ENCODE measurements at places on chromosomes 5 and 9. TPM values are rescaled to one million over a fixed set of nuclear protein-coding genes. Genes with fewer than 3 reads are reported as not detected.
A peak's percentile ranks its signal among the peaks of the same experiment; 100 is the strongest.

- H3K27ac ChIP-seq: no peak overlapping the region
- no peak overlapping the region for H3K4me3 ChIP-seq
- H3K27me3 ChIP-seq: no peaks in the 10 kb centered on the region
- no peaks in the 10 kb centered on the region for H3K36me3 ChIP-seq
- no peak for DNase-seq
- no peaks in the 10 kb centered on the region for H3K4me1 ChIP-seq
These were observed 34.3 kb upstream of the ZNF354B start for GRCh38 chr5:178825444-178825843.

DNA sequence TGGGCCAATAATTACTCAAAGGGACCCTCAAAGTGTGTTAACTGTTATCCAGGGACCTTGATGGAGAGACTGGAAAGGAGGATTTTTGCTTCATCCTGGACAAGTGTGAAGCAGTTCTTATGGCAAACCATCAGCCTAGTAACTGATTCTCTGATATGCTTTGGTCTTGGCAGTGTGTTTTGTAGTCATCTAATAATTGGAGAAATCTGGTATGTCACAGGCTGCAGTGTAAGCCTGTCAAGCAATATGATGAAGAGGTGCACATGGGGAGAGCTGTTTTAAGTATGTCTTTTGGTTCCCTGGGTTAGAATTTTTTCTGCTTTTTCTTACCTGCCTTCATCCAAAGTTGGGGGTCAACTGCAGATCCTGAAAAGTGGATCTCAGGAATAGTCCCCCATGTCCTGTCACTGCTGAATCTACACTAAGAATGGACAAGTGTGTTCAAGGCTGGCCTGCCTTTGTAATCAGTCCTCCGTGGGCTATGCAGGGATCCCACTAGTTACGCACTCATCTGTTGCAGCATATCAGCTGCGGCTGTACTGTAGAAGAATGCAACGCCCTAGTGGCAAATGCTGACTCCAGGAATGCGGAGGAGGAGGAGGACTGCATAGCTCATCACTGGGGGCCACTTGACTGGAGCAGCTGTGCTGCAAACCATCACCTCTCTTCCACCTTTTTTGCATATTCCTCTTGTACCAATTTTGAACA, 1.9 kb downstream of the SPTAN1 start:
- H3K27me3 ChIP-seq: no peaks in the 10 kb centered on the region
- H3K27ac ChIP-seq: peak overlapping the region; percentile 98
- DNase-seq: peak; percentile 62
- no peaks in the 10 kb centered on the region for H3K36me3 ChIP-seq
- H3K4me3 ChIP-seq: peak overlapping the region; percentile 82

EIF4E1B gene
- not detected for total RNA-seq

DNA sequence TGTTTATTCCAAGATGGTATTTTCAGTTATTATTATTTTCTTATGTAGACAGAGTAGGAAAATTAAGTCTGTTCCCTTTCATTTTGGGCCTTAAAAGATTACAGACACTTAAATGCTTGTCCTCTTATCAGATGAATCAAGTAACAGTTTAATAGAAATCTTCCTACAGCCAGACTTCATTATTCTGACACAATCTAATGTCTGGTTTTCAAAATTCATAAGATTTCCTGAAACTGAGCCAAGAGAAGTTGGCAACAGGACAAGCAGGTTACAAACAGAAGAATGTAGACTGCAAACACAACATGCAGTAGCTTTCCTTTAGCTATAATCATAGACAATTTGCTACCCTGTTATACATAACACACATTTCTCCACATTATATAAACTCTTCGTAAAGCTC, 130.5 kb downstream of the FBXL17 start:
- no peak overlapping the region for H3K4me3 ChIP-seq
- H3K27me3 ChIP-seq: no peaks in the 10 kb centered on the region
- H3K36me3 ChIP-seq: no peaks in the 10 kb centered on the region

GRCh38 chr5:167012123-167013034, 1279.1 kb upstream of the WWC1 start:
- no peak overlapping the region for H3K4me3 ChIP-seq
- no peak overlapping the region for H3K27ac ChIP-seq
- H3K27me3 ChIP-seq: no peaks in the 10 kb centered on the region
- H3K4me1 ChIP-seq: no peaks in the 10 kb centered on the region
- H3K36me3 ChIP-seq: no peaks in the 10 kb centered on the region

DNA sequence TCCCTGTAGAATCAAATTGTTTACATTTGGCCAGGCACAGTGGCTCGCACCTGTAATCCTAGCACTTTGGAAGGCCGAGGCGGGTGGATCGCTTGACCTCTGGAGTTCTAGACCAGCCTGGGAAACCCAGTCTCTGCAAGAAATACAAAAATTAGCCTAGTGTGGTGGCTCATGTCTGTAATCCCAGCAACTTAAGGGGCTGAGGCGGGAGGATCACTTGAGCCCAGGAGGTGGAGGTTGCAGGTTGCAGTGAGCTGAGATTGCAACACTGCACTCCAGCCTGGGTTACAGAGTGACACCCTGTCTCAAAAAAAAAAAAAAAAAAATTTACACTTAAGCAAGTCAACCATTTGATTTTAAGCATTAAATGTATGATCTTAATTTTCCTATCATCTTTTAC, 17.5 kb upstream of the IQGAP2 start:
- H3K4me1 ChIP-seq: peaks cover 3% of the 10 kb centered on the region
- no peaks in the 10 kb centered on the region for H3K36me3 ChIP-seq
- DNase-seq: no peak
- H3K4me3 ChIP-seq: no peak overlapping the region
- H3K27me3 ChIP-seq: no peaks in the 10 kb centered on the region

GRCh38 chr5:169416583-169417196, 115.8 kb upstream of the SLIT3 start:
- no peaks in the 10 kb centered on the region for H3K27me3 ChIP-seq
- DNase-seq: peak; percentile 26
- H3K4me3 ChIP-seq: no peak overlapping the region
- H3K36me3 ChIP-seq: no peaks in the 10 kb centered on the region

OTP gene
- total RNA-seq: not detected

PCDHA10 gene
- total RNA-seq: 4.4 TPM

- no peak for DNase-seq
These were observed 122.8 kb downstream of the ATPSCKMT start for GRCh38 chr5:10126900-10127299.

DNA sequence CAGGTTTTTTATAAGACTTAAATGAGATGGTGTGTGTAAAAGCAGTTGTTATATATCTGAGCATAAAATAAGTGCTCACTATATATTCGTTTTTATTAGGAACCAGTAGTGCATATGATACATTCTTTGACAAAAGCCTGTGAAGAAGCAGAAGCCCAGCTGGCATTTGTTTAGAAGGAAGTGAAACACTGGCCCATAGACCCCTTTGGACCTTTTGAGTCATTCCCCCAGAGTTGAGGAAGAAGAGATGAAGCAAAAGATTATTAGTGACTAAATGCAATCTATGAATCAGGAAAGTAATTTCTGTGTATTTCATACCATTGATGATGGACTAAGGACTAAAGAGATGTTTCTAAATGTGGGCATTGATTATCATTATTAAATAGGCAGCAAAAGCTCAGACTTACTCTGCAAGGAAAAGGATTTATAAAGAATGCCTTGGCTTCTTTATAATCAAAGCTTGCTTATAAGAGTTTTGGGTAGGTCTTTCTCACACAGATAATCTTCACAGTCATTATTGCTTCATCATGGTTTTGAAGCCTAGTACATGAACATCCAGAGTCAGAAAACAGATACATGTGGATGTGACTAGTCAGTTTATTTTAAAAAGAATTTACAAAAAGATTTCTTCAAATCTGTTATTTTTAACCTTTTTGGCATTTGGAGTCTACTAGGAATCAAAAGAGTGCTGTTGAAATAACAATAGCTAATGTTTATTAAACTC, 16.9 kb upstream of the FER start:
- no peaks in the 10 kb centered on the region for H3K27me3 ChIP-seq
- H3K4me3 ChIP-seq: no peak overlapping the region
- peak overlapping the region; percentile 28 for H3K27ac ChIP-seq
- no peaks in the 10 kb centered on the region for H3K36me3 ChIP-seq
- H3K4me1 ChIP-seq: no peaks in the 10 kb centered on the region

GRCh38 chr5:31378838-31379237, 153.1 kb downstream of the DROSHA start:
- DNase-seq: no peak
- H3K27me3 ChIP-seq: no peaks in the 10 kb centered on the region
- H3K4me1 ChIP-seq: no peaks in the 10 kb centered on the region
- H3K36me3 ChIP-seq: no peaks in the 10 kb centered on the region
- no peak overlapping the region for H3K27ac ChIP-seq
- no peak overlapping the region for H3K4me3 ChIP-seq

DNA sequence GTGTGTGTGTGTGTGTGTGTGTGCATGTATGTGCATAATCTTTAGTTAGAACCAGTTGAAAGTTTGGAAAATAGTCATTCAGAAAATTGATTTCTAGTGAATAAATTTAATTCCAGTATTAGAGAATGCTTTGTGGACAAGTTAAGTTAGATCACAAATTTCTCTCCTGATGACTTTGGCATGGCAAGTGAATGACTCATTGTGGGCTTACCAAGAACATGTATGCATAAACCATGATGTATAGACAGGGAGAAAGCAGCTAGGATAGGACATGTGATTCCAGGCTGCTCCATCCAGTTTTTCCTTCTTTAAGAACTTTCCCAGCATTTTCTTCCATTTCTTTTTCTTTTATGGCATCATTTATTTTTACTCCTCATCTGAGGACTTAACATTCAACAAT, 85.7 kb upstream of the SGCD start:
- no peaks in the 10 kb centered on the region for H3K4me1 ChIP-seq
- H3K27ac ChIP-seq: no peak overlapping the region
- H3K36me3 ChIP-seq: no peaks in the 10 kb centered on the region
- no peak overlapping the region for H3K4me3 ChIP-seq

GRCh38 chr5:131109540-131110255, 55.4 kb downstream of the HINT1 start:
- DNase-seq: no peak
- H3K27ac ChIP-seq: no peak overlapping the region
- no peaks in the 10 kb centered on the region for H3K27me3 ChIP-seq
- no peak overlapping the region for H3K4me3 ChIP-seq

DELE1 gene
- 80.4 TPM for total RNA-seq

DNA sequence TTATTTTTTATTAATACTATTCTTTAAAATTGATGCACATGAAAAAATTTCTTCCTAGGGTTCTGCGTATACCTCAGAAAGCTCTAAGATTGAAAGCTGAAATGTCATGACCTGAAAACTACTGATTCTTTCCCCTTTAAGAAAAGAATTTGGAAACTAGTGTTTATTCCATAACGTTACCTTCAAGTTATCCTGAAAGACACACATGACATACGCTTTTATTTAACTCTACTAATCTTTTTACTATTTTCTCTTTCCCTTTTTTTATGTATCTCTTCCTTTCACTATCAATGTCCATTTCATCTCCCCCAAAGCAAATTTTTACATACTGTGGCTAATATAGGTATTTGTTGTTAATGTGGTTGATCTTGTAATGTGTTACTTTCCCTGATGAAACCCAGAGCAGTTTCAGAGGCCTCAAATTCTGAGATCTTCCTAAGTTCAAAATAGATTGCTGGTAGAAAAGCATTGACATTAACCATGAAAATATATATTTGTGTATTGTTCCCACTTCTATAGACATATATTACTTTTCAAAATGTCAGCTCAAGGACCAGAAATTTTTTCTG, 7.4 kb downstream of the NIPBL start:
- no peak for DNase-seq
- H3K27me3 ChIP-seq: no peaks in the 10 kb centered on the region
- H3K27ac ChIP-seq: no peak overlapping the region
- H3K4me1 ChIP-seq: peaks cover 30% of the 10 kb centered on the region
- H3K4me3 ChIP-seq: no peak overlapping the region

DNA sequence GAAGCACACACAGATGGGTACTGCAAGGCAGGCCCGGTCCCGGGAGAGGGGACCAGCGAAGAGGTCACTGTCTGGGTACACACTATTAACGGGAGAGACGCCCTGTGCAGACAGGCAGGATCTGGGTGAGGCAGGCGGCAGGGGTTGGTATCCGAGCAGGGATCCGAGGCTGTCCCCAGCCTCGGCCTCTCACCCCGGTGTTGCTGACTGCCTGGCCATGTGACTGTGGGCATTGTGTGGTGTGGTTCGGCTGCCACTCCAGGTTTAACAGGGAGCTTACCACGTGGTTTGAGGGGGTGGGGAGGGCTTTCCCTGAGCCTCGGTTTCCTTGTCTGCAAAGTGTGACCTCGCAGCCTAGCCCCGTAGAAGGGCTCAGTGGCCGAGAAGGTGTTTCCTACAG, 11.1 kb upstream of the RALGDS start:
- H3K4me3 ChIP-seq: no peak overlapping the region
- H3K36me3 ChIP-seq: no peaks in the 10 kb centered on the region
- H3K27ac ChIP-seq: peak overlapping the region; percentile 85

DNA sequence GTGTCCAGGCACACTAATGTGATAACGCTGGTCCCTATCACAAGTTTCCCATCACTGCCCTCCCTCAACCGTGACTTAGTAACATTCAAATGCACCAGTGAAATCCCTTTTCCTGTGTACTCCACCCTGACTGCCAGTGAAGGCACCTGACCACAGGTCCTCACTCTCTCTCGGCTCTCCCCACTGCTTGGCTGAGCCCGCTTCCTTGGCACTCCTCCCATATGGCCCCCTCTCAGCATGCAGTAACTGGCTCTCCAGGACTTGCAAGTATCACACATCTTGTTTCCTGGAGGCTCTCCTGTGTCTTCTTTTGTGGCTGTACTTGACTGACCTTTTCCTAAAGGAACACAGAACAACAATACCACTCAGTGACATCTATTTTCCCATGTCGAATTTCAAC, 292.0 kb upstream of the ZNF608 start:
- no peak for DNase-seq
- no peaks in the 10 kb centered on the region for H3K36me3 ChIP-seq
- no peak overlapping the region for H3K27ac ChIP-seq
- H3K27me3 ChIP-seq: no peaks in the 10 kb centered on the region
- H3K4me3 ChIP-seq: no peak overlapping the region
- H3K4me1 ChIP-seq: no peaks in the 10 kb centered on the region

GRCh38 chr5:67416133-67416937, 219.7 kb upstream of the CD180 start:
- no peak overlapping the region for H3K27ac ChIP-seq
- H3K27me3 ChIP-seq: no peaks in the 10 kb centered on the region
- no peak for DNase-seq
- no peaks in the 10 kb centered on the region for H3K4me1 ChIP-seq

C9orf72 gene
- 19.0 TPM for total RNA-seq

- no peak overlapping the region for H3K27ac ChIP-seq
- no peak overlapping the region for H3K4me3 ChIP-seq
- DNase-seq: no peak
- H3K36me3 ChIP-seq: no peaks in the 10 kb centered on the region
- no peaks in the 10 kb centered on the region for H3K4me1 ChIP-seq
These were observed 8.4 kb downstream of the IRX4 start for GRCh38 chr5:1874348-1874747.

GRCh38 chr5:154244476-154244875, 53.9 kb downstream of the GALNT10 start:
- no peaks in the 10 kb centered on the region for H3K27me3 ChIP-seq
- H3K4me3 ChIP-seq: no peak overlapping the region
- no peak for DNase-seq
- no peaks in the 10 kb centered on the region for H3K36me3 ChIP-seq
- no peak overlapping the region for H3K27ac ChIP-seq
- no peaks in the 10 kb centered on the region for H3K4me1 ChIP-seq

CMYA5 gene
- total RNA-seq: 4.7 TPM
